Daoy (cell line): ENCODE measurements at places on chromosomes 6 and 20. TPM values are rescaled to one million over a fixed set of nuclear protein-coding genes. Genes with fewer than 3 reads are reported as not detected.

Gene CSE1L
- 187 and 209 TPM in 2 replicates for total RNA-seq

Gene CPNE5
- total RNA-seq: 0.63 TPM in 1 of 2 replicates, not detected in the other

Gene PXDC1
- 81.8 and 103 TPM in 2 replicates for total RNA-seq

Gene PLA2G7
- not detected in 2 replicates for total RNA-seq

Gene ULBP2
- 42.6 and 53.7 TPM in 2 replicates for total RNA-seq

Gene MYMX
- total RNA-seq: not detected in 2 replicates

Gene HRH3
- total RNA-seq: not detected in 2 replicates

Gene GZF1
- total RNA-seq: 5.8 and 8.1 TPM in 2 replicates

GRCh38 chr6:20769631-20770030 is 235.4 kb downstream of the CDKAL1 start:
- no peak for DNase-seq

DNA sequence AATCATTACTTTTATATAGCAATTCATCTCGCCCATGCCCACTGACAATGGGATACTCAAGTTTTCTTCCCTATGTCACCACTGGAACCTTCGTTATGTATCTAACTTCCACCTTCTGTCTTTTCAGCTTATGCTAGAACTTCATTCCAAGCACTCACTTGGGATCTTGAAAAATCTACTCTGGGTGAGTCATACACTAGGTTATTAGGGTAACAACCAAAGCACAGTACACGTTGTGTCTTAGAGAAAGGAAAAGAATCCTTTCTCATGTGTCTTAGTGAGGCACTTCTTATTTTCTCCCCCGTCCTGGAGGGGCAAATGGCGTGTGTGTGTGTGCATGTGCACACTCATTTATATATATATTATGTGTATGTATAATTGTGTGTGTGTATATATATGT is 18.3 kb upstream of the FAM162B start:
- DNase-seq: peak; percentile 4

DNA sequence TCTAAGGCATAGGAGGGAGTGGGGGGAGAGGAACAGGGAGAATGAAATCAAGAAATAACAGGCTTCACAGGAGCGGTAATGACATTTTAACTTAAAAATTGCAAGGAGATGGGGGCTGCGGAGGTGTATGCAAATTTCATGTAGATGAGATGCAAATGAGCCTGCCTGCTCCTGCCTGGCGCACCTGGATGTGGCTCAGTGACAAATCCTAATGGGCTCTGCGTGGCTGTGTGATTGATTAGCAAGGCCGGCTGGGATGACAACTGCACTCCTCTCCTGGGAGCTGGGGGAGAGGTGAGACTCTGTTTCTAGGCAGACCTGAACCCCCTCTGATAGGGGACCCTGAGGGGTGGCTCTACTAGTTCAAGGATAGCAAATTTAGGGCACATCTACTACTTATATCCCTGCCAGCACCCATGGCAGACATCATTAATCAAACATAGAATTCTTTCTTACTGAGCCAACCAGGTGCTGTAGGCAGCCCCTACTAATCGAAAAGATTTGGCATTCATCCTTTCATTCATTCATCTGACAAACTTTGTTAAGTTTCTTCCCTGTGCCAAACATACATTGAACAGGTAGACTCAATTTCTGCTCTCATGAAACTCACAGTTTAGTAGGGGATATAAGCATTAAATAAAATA is 38.4 kb upstream of the TGM2 start:
- DNase-seq: no peak

DNA sequence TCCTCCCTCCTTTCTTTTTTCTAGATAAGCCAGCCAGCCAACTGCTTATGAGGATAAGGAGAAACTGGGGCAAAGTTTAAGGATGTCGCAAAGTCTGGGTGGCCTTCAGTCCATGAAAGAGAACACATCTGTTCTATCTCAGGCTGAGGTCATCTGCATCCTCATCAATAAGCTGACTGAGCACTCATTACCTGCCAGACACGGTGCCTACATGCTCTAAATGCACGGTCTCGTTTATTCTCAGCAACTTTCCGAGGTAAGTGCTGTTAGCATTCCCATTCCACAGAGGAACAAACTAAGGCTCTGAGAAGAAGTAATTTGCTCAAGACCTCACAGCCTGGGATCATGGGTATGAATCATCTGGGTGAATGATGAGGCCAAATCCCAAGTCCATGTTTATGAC is 133.1 kb downstream of the BCAS1 start:
- no peak for DNase-seq

DNA sequence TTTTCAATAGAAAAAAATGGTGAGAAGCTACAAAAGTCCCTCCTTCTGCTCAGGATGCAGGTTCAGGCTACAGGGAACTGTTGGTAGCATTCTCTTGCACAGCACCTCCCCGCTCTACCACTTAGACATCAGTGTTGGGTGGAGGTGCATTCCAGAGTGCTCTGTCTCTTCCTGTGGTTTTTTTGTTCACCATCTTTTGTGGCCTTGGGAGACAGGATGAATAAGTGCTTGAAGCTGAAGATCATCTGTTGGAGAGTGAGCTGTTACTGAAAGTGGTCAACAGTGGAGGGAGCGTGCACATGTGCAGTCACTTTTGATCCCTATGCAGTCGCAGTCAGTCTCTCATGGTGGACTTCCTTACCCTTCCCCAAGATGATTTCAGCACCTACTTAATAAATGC is 16.6 kb upstream of the BTBD3 start:
- peak; percentile 85 for DNase-seq

DNA sequence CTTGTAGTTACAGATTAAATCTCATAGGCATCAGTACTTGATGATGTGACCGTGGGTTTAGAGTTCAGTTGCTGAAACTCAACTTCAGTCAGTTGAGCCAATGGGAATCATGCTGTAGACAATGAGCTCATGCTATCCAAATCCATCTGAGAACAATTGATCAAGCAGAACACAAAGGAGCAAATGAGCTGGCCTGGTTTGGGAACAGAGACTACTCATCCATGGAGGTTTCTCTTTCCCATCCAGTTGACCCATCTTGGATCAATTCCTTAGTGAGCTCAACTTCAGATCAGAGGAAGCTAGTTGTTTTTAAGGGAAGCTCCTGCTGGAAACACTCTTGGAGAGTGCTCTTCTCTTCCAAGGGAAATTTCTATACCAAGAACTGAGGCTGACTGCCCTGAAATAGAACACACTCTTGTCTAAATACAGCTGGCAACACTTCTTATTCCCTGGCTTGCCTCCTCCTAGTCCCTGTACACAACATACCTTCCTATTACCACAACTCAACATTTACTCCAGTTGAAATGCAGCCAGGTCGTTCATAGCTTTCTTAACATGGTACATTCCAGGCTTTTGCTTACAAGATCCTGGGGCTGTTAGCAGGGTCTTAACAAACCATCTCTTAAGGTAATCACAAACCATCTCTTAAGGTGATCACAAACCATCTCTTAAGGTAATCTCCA is 203.9 kb upstream of the PRDM1 start:
- no peak for DNase-seq

DNA sequence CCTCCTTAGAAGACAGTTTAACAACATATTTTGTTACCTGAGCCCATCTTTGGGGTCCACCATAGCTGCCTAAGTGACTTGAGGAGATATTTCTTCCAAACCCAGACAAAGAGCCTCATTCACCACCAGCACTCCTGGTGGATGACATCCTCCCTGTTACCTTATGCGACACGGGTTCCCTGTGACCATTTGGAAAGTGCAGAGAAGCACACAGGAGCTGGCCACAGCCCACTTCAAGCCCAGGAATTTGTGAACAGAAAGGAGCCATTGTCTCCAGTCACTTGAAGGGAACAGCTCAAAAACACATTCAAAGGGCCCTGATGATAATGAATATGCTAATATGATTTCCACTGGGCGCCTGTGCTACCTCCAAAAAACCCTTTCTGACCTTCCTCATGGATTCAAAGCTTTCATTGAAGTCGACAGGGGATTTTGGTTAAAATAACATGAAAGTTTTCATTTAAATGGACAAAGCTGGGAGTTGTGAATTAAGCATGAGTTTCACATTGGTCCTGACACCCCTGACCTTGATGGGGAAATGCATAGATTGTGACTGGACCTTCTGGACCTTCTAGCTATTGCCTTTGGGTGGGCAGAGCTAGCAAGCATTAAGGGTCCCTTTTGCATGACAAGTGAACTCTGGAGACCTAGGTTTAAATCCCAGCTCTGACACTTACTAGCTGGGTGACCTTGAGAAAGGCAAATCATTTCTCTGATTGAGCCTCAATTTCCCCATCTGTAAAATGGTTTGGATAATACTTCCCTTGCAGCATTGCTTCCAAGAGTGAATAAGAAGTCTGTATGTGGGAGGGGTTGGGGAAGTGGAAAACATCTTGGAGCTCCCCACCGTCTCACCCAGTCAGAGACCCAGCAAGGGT is 83.3 kb upstream of the SIRPA start:
- no peak for DNase-seq

GRCh38 chr6:107679457-107679856 is 144.7 kb downstream of the SCML4 start:
- DNase-seq: no peak

GRCh38 chr20:60680554-60680953 is 571.5 kb upstream of the CDH4 start:
- DNase-seq: no peak

DNA sequence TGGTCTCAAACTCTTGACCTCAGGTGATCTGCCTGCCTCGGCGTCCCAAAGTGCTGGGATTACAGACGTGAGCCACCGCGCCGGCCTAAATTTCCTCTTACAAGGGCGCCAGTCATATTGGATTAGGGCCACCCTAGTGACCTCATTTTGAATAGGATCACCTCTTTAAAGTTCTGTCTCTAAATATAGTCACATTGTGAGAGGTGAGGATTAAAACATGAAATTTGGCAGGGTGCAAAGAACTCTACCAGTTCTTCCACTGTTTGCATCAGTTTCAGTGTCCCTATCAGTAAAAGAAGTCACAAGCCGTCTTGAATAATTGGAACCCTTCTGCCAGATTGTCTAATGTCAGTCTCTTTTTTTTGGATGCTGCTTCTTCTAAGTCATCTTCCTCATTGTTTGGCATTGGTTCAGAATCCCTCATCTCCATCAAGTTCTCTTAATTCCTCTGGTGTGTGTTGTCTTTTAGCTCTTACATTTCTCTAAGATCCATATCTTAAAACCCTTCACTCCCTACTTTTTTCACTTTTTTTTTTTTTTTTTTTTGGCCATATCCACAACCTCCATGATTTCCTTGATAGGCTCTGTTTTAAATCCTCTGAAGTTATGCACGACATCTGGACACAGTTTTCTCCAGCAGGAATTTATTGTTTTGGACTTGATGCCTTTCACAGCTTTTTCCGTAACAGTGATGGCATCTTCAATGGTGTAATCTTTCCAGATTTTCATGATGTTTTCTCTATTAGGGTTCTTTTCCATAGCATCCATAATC is 56.8 kb downstream of the NCOA3 start:
- no peak for DNase-seq

- DNase-seq: no peak
These were observed 215.4 kb downstream of the HDGFL1 start for GRCh38 chr6:22784601-22785410.

- peak; percentile 26 for DNase-seq
These were observed 551 bp downstream of the TREML2 start for GRCh38 chr6:41200296-41200900.

GRCh38 chr6:119078376-119079282 is at the start of gene FAM184A:
Gene FAM184A, minus strand, starts transcription at chr6:119078664. Its CDS starts 365 bp downstream, at chr6:119078299.
- DNase-seq: peak; percentile 72

DNA sequence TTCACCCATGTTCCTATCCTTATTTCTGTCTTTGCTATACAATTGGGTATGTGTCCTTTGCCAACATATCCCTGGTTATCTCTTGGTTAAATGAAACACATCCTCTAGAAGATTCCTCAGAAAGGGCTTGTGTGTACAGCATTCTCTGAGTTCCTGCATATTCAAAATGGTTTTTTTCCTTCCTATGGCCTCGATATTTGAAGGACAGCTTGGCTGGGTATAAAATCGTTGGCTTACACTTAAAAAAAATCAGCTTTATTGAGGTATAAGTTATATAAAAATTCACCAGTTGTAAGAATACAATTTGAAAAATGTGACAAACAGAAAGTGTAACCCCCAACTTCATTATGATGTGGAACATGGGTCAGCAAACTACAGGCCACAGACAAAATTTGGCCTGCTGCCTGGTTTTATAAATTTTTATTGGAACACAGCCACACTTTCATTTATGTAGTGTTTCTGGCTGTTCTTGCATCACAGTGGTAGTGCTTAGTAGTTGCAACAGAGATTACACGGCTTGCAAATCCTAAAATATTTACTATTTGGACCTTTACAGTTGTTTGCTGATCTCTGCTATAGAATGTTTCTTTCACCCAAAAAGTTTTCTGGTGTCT is 16.7 kb downstream of the PCMT1 start:
- DNase-seq: peak; percentile 32

GRCh38 chr6:49342410-49342809 is 120.6 kb downstream of the MMUT start:
- no peak for DNase-seq

DNA sequence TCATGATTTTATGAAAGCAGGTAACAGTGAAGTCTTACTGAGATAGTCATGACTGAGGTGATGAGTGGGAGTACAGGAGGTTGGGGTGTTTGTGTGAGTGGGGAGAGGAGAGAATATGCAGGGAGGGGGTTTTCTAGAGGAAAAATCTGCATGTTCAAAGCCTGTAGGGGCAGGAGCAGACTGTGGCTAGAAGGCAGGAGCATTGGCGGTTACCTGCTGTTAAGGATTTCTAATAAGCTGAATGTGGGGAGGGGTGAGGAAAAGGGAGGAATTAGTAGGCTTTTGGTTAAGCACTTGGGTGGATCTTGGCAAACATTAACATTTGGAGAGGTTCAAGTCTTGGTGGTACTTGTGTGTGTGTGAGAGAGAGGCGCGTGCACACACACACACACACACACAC is 70.8 kb downstream of the EYA4 start:
- no peak for DNase-seq

DNA sequence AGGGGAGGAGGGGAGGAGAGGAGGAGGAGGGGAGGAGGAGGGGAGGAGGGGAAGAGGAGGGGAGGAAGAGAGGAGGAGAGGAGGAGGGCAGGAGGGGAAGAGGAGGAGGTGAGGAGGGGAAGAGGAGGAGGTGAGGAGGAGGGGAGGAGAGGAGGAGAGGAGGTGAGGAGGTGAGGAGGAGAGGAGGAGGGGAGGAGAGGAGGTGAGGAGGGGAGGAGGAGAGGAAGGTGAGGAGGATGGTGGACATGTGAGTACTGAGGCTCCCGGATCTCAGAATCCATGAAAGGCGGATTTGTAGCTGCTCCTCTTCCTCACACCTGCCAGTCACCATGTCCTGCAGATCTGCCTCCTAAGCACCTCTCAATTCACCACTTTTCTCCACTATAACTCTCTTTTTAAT is 59.8 kb downstream of the PSMB1 start:
- no peak for DNase-seq

DNA sequence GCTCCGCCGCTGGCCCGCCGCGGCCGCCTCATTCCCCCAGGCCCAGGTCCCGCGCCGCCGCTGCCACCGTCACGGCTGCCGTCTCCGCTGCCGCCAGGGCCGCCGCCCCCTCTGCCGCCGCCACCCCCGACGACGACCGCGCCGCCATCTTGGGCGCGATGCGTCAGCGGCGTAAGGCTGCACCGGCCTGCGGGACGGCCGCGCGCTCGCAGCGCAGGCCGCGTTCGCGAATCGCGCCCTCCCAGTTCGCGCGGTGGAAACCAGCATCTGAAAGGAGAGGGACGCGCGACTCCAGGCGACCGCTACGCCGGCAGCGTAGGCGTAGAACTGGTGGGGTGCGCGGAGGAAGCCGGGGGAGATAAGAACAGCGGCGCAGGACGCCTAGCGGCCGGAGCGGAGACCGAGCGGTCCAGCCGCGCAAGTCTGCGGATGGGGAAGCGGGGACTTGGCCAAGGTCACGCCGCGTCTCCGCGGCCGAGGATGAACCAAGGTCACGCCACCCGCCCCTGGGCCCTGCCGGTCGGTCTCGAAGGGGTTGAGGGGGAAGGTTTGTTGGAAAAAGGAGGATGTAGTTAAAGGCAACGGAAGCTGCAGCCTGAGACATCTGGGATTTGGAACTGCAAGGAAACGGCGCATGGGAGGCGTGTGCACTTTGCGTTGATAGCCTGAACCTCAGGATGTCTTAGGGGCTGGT is at the start of gene NUDT3:
TSS of gene NUDT3 (minus strand) at position 173 of the 694 bp plus-strand sequence. CDS start 307 bp downstream, outside the sequence.
- DNase-seq: peak; percentile 97
